ENCODE measurements at places on chromosomes 4 and X.
A peak's percentile ranks its signal among the peaks of the same experiment; 100 is the strongest.

DNA sequence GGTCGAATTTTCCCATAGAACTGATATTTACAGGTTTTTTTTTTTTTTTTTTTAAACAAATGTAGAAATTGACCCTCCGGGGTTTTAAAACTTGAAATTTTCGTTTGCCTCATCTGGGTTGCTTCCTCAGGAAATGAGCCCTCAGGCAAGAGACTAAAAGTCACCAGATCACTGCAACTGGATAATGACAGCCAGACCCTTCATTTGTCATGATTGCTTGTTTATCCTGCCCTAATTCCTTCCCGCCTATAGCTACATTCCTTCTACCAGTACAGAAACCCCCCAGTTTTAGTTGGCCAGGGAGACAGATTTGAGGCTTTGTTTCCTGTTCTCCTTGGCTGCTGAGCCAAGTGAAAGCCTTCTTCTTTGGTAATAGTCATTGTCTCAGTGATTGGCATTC, 44.0 kb upstream of the IGFBP7 start:
- DNase-seq, result no peak

DNA sequence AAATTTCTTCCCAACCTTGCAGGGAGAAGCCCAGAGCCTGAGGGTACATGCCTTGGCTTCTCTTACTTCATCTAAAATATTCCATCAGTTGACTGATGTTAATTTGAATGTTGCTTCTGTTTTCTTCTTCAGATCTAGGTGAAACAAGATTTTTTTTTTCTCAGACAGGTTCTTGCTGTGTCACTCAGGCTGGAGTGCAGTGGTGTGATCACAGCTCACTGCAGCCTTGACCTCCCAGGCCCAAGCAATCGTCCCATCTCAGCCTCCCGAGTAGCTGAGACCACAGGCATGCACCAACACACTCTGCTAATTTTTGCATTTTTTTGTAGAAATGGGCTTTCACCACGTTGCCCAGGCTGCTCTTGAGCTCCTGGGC, 62.1 kb upstream of the KLF3 start:
- DNase-seq, result no peak

- DNase-seq, result no peak
These were observed 183.3 kb downstream of the MAB21L2 start for GRCh38 chr4:150765216-150765615.

DNA sequence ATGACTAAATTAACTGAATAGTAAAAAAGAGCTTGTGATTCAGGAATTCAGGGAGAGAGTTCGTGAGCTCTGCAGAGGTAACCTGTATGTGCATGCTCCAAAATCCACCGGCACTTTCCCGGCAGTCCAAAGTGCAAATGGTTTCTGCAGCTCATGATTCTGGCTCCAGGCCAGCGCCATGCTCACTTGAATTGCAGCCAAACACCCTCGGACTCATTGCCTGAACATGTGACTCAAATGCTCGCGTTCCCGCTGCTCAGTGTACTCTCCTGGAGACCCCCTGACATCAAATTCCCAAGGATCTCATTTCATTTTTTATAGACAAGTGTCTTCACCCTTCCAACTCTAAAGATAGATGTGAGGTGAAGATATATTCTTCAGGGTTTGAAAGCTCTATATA, 44.1 kb upstream of the SH3RF1 start:
- DNase-seq, result peak; percentile 5

DNA sequence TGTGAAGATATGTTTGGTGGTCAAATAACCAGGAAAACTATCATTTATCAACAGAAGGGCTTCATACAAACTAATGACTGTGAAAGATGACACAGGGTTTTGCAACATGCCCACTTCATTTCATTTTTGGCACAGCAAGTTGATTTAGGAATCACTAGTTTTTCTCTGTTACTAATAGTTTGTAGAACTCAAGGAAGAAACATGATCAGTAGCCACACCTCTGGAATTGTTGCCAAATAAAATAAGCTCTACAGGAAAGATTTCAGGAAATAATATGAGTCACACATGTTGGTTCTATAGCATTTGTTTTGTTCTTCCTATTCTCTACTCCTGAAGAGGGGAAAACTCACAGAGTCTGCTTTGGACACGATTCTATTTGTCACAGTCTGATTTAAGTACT, 255.4 kb downstream of the TLL1 start:
- DNase-seq, result no peak

- DNase-seq, result peak; percentile 40
These were observed 243.9 kb upstream of the FAT4 start for GRCh38 chr4:125070861-125071260.

- no peak for DNase-seq
These were observed 33.6 kb downstream of the SETD7 start for GRCh38 chr4:139522457-139522856.

DNA sequence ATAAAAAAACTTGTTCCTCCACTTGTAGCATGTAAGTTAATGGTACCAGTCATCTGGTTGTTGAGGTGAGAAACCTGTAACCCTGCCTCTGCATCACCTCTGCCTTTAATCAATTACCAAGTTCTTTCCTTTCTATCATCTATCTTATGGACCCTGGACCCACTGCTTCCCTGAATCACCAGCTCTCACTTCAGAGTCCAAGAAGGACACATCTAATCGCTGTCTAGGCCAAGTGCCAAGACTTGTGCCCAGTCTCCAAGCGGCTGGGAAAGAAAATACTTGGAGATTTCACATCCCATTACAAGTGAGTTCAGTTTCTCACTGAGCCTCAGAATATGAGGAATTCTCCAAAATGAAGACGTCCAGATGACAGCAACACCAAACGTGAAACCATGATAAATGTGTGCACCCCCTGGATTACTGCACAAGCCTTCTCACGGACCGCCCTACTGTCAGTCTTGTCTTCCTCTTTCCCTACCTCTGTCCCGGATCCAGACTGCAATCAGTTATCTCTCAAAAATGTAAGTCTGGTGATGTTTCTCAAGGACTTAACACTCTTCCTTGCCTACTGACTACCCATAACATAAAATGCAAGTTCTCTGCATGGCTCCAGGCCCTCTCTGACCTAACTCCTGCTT, 10.4 kb downstream of the PALLD start:
- DNase-seq, result no peak

DNA sequence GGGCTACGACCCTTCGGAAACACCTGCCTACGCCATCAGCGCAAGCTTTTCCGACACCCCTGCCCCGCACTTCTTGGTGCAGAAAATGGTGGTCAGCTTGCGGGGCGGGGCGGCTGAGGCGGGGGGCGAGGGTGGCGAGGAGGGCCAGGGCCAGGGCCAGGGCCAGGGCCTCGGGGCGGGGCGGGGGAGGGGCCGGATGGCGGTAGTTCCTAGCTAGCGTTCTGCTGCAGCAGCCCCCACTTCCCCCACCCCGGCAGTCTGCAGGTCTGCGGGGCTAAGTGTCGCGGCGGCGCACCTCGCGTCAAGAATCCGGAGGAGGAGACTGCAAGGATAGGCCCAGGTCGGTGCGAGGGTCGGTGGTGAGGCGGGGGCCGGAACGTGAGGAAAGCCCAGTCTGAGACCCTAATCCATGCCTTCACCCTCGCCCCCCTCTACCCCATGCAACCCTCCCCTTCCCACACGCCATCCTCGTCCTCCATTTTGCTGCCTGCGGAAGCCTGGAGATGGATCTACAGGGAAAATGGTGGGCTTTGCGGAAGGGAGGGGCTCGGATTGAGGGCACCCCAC, 600 bp downstream of the BEX4 start:
- DNase-seq, result peak; percentile 4

GRCh38 chr4:176844448-176844847, 51.7 kb upstream of the VEGFC start:
- DNase-seq, result no peak
